ENCODE measurements at places on chromosomes 7 and 10.

DNA sequence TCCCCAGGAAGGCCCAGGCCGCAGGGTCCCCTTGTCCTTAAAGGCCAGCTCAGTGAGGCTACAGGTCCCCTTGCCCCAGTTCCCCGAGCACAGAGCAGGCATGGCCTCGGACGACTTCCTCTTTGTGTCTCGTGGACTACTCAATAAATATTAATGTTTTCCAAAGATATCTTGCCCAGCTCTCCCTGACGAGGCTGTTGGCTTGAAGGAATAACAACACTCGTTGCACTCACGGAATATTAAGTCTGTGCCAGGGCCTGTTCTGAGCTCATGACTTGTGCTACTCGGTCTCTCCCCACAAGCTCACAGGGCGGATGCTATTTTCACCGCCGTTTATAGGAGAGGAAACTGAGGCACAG lies 68.2 kb downstream of the CUX1 start:
- DNase-seq = no peak

DNA sequence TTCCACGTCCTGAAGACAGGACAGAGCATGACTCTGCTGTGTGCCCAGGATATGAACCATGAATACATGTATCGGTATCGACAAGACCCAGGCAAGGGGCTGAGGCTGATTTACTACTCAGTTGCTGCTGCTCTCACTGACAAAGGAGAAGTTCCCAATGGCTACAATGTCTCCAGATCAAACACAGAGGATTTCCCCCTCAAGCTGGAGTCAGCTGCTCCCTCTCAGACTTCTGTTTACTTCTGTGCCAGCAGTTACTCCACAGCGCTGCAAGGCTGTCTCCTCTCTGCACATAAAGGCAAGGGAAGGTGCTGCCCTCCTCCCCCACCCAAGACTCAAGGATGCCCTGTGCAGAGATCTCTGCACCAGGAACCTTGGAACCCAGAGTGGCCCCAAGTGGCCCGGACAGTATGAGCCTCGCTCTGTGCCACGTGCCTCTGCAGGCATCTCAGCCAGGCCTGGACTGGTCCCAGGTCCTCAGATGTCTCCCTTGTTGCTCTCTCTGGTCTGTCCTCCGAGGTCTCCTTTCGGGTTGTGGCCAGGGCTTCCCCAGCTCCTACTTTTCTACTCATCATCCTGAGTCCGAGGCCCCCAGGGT lies 230.3 kb upstream of the PRSS58 start:
- DNase-seq = no peak

GRCh38 chr7:155867734-155868400 lies 55.6 kb upstream of the SHH start:
- DNase-seq = no peak

DNA sequence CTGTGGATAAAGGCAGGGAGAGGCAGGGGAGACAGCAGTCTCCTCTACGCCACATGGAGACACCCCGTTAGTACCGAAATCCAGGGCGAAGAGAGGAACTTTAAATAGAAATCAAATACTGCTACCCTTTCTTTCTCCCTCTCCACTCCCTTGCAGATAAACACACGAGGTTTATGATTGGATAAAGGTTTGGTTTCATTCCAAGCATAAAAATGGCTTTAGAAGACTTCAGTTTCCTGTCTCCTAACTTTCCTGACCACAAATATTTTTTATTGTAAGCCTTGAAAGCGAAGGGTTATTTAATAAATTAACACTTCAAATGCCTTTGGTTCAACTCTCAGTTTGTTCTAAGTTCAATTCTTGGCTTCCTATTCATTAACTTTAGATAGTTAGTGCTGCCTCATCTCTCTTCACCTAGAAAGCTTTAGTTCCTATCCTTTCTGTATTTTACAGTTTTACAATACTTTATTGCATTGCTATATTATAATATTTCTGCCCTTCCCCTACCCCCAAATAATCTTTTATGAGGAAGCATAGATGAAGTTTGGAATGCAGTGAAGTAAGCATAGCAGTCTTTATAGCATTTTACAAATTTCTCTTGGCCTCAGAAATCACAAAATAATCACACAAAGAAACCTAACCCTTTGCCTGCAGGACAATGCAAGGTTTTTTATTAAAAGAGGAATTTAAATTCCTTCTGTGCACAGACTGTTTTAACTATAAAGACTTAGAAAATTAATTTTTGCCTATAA lies 31.5 kb upstream of the ARID5B start:
- no peak for DNase-seq

- no peak for DNase-seq
Observed at GRCh38 chr7:2242541-2243429, 759 bp downstream of the NUDT1 start.

- DNase-seq = no peak
Observed at GRCh38 chr10:51604579-51604978, 94.8 kb downstream of the CSTF2T start.

DNA sequence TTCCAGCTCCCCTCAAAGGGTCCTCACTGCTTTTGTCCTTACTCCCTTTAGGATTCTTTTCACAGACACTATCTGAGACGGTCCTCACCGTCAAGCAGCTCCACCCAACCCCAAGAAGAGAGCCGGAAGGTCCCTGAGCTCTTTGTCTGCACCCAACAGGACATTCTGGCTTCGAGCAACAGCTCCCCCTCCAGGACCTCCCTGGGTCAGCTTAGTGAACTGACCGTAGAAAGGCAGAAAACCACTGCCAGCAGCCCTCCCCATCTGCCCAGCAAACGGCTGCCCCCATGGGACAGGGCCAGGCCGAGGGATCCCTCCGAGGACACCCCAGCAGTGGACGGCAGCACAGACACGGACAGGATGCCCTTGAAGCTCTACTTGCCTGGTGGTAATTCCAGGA lies 19.9 kb downstream of the MINDY4 start:
- DNase-seq = no peak

- no peak for DNase-seq
Observed at GRCh38 chr10:62732841-62733653, 71.5 kb upstream of the ADO start.

- peak; percentile 47 for DNase-seq
Observed at GRCh38 chr7:36986948-36987724, 262.8 kb upstream of the AOAH start.

GRCh38 chr10:71970869-71971268 lies 6.7 kb downstream of the CHST3 start:
- no peak for DNase-seq

DNA sequence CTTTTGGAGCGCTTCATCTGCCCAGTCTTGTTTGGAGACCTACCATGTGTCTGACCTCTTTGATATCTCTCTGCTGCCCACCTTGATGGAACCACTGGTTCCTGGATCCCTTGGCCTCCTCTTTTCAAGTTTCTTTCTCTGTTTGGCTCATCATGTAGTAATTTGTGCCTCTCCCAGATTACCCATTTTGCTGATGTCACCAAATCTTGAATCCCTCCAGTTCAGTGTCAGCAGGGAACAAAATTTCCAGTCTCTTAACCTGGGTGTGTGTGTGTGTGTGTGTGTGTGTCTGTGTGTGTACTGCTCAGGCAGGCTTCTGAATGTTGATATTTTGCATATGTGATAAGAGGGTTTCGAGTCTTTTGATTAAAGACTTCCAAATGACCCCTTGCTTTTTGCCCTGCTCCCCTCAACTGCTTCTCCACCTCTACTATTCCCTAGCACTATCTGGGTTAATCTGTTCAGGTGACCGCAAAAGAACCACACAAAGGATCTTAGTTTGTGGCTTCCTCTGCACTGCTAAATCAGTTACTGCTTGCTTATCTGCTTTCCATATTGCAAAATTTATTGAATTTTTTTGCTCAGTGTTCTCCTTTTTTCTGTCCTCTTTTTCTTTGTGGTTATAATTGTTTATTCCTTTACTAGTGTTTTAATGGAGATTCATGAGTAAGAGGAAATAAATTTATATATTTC lies 25.7 kb downstream of the MYO3A start:
- no peak for DNase-seq

DNA sequence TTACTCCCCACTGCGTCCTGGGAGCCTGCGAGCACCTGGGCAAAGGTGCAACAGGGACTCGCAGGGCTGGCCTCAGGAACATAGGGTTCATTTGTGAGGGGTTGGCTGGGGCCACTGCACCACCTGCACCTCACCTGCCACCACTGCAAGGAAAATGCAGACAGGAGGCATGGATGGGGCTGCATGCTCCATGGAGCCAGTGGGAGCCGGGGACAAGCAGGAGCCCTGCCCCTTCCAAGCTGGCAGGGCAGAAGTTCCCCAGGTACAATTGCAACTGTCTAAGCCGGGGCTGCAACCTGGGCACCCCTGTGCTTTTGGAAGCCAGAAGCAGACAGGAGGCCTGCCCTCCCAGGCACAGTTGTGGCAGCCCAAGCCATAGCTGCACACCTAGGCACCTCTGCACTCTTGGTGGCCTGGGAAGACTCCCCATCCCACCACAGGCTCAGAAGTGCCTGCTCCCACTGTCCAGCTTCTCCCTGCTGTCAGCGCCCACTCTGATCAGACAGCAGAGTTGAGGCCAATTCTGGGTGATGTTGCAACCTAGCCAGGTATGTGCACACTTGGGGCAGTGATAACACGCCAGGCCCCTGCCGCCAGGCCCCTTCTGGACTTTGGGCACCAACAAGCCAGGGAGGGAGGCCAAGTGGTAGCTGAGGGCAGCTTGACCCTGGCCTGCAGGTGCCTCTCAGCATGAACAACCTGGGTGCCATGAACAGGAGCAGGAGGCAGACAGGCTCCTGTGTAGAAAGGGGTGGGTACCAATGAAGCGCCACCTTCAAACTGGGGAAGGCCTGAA lies 58.2 kb downstream of the TMEM106B start:
- no peak for DNase-seq

- no peak for DNase-seq
Observed at GRCh38 chr7:44291066-44291732, 34.2 kb downstream of the CAMK2B start.

DNA sequence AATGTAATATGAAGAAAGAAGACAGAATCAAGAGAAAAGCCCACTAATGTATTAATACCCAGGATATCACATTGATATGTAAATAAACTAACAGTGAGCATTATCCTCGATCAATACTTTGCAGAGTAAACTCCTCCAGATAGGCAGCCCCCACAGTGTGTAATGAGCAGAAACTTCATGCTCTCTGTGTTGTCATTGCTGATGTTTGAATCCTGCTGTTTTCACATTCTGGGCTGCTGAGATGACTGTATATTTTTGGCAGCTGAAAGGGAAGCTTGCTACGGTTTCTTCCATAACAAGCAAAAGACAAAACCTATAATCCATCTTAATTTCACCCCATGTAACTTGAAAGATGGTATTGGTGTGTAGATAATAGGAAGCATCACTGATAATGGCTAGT lies 15.3 kb upstream of the THSD7A start:
- no peak for DNase-seq

DNA sequence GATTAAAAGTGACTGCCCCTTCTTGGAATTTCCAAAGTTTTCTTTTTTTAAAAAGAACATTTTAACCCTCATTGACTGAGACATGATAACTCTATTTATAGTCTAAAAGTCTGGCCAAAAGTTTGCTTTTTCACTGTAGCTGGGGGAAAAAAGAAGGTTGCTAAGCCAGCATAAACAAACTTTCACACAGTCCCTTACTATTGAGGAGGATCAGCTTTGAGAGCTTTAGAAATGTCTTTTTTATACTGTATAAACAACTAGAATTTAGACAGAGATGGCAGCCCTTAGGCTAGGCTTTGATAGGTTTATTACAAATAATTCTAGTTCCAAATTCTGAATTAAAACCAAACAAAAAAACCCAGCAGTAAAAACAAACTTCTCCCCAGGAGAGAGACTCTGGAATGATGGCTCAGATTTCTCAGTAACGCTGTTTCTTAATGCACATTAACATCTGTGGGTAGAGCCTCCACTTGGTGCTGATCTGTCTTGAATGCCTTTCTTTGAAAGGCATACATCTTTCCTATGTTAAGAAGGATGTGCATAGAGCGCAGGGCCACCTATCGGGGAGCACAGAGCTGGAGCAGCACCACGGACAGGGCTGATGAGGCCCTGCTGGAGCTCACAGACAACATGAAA lies 100.9 kb upstream of the PDLIM1 start:
- peak; percentile 13 for DNase-seq

GRCh38 chr7:90178166-90178565 lies 23.9 kb downstream of the STEAP1 start:
- no peak for DNase-seq

- no peak for DNase-seq
Observed at GRCh38 chr7:16944936-16945335, 63.2 kb upstream of the AGR3 start.

GRCh38 chr10:104076743-104077160 lies 8.9 kb downstream of the COL17A1 start:
- DNase-seq = no peak

- no peak for DNase-seq
Observed at GRCh38 chr7:7354674-7355073, 172.3 kb downstream of the C1GALT1 start.

GRCh38 chr10:6200440-6200733 lies 2.3 kb upstream of the PFKFB3 start:
- no peak for DNase-seq

GRCh38 chr7:142488842-142489241 lies 231.0 kb upstream of the PRSS58 start:
- DNase-seq = no peak

DNA sequence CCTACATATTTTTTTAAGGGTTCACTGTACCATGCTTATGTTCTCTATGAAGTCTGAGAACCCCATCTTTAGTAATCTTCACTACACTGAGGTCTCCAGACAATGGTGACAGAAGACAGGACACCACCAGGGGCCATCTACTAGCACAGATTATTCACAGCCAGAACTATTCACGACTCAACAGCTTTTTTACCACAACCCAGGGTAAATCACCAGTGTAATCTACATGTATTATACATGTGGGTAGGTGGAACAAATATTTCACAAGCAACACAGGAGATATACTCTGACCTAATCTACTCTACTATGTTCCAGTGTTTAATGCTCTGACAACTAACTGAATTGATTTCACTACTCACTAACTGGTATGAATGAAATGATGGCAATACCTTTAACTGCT lies 136.1 kb downstream of the ELMO1 start:
- no peak for DNase-seq

DNA sequence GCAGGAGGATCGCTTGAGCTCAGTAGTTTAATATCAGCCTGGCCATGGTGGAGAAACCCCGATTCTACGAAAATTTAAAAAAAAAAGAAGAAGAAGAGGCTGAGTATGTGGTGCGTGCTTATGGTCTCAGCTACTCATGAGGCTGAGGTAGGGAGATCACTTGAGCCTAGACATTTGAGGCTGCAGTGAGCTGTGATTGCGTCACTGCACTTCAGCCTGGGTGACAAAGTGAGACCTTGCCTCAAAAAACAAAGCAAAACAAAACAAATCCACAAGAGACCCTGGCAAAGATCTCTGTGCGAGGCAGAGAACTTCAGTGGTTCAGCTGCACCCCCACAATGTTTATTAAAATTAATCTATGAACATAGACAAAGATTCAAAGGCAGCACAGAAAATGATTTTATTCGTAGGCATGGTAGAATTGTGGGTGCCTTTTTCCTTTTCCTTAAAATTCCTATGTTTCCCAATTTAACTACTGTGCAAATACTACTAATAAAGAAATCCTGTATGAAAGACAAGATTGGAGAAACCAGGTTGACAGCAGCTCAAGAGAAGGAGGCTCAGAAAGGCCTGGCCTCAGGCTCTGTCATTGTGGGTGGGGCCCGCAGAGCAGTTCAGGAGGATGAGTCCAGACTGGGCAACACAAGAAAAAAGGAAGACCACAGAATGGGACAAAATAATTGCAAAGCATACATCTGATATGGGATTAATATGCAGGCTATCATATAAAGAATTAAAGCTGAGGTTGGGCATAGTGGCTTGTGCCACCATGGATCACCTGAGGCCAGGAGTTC lies 24.5 kb upstream of the PURB start:
- DNase-seq = no peak
